ENCODE measurements at places on chromosomes 6 and 20.

GRCh38 chr6:169825558-169826225, 74.3 kb downstream of the ERMARD start:
- DNase-seq, result no peak

DNA sequence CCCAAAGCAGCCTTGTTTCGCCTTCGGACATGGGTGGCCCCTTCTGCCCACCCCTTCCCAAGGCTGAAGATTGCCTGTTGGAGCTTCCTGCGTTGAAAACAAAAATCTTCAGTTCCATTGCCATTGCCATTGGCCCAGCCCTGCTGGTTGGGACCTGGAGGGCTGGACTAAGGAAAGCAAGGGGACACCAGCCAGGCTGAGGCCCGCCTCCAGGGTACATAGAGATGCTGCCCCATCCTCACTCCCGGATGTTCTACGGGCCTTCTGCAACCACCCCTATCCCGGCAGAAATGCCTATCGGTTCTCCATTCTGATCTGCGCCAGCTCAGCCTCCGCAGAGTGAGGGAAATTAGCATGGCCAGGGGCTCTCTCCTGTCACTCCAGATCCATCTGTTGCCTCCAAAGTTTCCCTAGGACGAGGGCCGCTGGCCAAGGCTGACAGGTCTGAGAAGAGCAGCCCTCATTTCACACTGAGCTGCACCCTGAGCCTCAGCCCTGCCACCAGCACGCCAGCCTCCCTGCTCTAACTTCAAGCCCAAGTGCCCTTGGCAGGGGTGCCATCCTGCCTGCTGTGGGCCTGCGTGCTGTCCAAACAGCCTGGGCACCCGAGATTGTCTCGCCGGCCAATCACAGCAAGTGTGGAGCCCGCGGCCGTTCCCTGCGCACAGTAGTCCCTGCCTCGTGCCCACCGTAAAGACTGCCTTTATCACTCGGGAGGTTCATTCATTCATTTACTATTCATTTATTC, 13.4 kb upstream of the STX16 start:
- DNase-seq, result no peak

GRCh38 chr20:15913391-15914025, 659.7 kb downstream of the KIF16B start:
- DNase-seq, result no peak

DNA sequence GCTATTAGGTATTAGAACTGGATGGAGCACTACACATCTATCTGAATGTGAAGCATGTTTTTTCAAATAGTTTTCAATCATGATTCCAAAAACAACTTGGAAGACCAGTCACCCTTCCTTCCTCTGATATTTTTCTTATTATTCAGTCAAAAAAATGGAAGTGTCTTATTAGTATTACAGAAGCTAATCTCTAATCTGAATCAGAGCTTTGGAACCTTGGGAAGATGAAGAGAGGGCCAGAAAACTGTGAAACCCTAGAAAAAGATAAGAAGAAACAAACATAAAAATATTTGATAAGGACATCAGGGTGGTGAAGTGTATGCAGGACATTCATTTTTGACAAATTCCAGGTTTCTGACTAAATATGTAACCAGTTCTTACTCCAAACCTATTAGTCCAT, 166.3 kb upstream of the PRSS16 start:
- no peak for DNase-seq

DNA sequence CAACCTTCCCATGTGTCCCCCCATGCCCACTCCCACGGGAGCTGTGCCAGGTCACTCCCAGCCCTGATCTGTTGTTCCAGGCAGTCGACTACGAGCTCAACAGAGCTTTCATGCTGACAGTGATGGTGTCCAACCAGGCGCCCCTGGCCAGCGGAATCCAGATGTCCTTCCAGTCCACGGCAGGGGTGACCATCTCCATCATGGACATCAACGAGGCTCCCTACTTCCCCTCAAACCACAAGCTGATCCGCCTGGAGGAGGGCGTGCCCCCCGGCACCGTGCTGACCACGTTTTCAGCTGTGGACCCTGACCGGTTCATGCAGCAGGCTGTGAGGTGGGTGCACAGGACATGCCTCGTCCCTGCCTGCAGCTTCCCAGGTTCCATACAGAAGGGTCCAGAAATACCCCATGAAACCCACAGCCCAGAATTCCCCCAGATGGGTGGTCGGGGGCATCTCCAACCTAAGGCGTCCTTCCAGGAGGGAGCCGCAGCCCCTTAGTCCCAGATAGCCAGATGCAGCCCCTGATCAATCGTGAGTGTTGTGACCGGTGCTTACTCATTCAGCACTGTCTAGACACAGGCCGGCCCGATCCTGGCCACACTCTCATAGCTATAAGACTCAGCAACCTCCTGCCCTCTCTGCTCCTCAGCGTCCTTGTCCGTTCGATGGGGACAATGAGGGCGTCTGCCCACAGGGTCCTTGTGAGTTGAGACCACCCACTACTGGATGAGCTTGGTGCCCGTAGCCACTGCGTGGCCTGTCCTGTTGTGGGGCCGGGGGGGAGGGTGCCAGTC, 142.1 kb downstream of the TAF4 start:
- DNase-seq, result no peak

DNA sequence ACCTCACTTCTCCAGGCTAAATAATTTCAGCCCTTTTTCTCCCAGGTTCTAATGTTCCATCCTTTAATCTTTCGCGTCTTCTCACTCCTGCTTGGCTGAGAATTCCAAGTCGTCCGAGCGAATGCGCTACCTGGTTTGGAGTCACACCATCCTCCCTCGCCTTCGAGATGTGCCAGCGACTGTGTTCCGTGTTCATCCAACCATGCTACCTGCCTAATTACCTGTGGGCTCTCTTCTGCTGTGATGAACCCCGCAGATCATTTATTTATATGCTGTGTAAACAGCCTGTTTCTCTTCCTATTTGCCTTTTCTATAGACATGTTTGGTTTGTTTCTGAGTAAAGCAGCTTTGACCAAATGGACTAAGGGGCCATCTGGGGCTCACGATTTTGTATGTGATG, 83.5 kb upstream of the TMEM181 start:
- no peak for DNase-seq

DNA sequence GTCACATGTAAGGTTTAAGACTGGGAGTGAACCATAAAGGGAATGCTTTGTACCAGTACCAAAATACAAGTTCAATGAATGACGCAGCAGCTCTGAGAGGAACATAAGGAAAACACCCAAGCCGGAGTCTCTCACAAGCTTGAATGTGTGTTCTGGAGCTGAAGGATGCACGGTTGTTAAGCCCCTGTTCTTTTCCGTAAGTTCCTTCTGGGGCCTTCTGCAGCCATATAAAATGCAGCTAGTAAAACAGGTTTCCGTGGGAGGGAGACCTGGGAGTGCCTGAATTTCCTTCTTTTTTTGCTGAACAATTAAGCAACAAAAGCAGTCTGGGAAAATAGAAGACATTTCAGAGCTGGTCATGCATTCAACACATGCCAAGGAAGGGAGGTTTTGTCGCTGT, 73.2 kb upstream of the JAG1 start:
- no peak for DNase-seq

- DNase-seq, result peak; percentile 98
These were observed 36.1 kb upstream of the MAP7 start for GRCh38 chr6:136586295-136586694.

GRCh38 chr6:91376686-91377085, 789.8 kb upstream of the MAP3K7 start:
- no peak for DNase-seq

DNA sequence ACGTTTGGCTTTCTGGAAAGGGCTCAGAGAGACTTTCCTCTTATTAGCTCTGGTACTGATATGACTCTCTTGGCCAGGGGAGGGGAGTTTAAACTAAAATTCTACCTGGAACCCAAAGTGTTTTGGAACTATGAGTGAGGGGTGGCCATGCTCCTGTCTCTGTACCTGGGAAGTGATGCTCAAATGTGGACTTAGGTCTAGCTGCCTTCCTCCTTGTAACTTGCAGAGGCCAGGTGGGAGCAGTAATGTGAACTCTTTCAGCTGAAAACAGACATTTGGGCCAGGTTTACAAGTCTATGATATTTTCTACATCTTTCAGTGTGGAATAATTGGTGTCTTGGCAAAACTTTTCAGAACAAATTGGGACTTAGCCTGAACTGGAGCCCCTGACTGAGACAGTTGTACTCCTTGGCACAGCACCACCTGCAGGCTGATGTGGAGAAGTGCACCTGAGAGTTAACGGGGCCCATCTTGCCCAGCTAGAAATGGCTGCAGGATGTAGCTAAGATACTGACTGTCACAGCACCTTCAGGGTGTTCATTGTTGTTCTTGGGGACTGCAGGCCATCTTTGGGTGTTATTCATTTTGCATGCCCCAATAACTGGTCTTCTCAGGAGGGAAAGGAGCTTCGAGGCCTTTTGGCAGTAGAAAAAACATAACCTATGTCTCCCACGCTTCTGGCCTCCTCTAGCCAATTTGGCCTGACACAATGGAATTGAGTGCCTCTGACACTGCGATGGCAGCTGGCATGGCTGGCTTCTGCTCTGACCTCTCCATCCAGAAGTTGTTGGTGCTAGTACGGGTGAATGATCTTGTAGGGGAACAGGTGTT, 37.1 kb downstream of the CD109 start:
- DNase-seq, result peak; percentile 83

GRCh38 chr6:74867291-74867690, 338.6 kb downstream of the COL12A1 start:
- no peak for DNase-seq

DNA sequence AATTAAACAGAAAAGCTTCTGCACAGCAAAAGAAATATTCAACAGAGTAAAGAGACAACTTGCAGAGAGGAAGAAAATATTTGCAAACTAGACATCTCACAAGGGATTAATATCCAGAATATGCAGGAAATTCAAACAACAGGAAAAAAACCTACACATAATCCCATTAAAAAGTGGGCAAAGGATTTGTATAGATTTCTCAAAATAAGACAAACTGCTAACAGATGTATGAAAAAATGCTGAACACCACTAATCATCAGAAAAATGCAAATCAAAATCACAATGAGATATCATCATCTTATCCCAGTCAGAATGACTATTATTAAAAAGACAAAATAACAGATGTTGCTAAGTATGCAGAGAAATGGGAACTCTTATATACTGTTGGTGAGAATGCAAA, 129.6 kb downstream of the SYNDIG1 start:
- DNase-seq, result no peak

DNA sequence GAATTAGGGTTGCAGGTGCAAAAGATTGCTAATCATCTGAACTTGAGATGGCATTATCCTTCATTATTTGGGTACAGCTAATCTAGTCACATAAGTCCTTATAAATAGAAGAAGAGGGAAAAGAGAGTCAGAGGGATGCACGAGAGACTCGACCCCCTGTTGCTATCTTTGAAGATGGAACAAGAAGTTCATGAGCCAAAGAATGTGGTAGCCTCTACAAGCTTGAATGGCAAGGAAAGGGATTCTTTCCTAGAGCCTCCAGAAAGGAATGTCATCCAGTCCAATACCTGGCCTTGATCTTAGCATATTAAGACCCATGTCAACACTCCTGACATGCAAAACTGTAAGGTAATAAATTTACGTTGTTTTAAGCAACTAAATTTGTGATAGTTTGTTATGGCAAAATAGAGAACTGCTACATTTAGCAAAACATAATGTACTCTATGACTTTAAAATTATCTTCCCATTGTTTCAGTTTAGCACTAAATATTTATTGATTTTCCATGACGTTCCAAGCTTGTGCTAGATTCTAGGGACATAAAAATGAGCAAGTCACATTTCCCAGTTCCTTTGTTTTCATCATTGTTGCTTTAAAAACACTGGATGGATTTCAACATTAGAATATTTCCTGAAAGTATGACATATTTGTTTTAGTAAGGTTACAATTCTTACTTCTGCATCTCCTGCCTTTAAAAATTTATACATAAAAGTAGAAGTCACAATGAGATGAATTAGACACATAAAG, 12.7 kb downstream of the MANEA start:
- DNase-seq, result no peak

DNA sequence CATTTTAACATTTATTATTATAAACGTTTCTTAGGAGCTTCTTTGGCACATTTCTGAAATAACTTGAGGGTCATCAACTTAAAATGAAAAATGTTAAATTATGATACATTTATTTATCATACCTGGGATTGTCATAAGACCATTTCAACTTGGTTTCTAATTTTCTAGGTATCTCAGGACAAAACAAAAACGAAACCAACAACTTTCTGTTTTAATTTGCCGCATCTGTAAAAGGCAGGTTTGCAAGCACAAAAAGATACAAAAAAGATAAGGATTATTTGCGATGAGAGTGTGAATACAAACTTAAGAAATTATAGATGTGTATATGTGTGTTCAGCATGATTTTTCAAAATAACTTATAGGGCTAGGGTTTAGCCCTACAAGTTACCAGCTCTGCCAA, 395.0 kb upstream of the RUNX2 start:
- no peak for DNase-seq

- DNase-seq, result peak; percentile 37
These were observed 3.9 kb downstream of the CCN2 start for GRCh38 chr6:131946992-131947955.

DNA sequence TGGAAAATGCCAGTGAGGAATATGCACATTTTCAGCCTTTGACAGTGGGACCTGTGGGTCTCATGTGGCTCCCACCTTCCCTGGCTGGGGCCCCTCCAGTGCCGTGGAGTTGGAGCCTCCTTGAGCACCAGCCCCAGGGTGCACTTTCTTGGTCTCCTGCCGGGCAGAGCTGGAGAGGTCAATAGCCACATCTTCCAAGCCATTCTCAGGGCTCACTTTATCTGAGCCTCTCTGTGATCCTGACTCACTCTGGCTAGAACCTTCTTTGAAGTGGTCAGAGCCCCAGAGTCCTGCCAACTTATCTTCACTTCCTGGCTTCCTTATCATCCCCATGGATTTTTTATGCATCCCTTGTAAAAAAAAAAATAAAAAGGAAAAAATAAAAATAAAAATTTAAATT, 5.7 kb downstream of the VSX1 start:
- no peak for DNase-seq

DNA sequence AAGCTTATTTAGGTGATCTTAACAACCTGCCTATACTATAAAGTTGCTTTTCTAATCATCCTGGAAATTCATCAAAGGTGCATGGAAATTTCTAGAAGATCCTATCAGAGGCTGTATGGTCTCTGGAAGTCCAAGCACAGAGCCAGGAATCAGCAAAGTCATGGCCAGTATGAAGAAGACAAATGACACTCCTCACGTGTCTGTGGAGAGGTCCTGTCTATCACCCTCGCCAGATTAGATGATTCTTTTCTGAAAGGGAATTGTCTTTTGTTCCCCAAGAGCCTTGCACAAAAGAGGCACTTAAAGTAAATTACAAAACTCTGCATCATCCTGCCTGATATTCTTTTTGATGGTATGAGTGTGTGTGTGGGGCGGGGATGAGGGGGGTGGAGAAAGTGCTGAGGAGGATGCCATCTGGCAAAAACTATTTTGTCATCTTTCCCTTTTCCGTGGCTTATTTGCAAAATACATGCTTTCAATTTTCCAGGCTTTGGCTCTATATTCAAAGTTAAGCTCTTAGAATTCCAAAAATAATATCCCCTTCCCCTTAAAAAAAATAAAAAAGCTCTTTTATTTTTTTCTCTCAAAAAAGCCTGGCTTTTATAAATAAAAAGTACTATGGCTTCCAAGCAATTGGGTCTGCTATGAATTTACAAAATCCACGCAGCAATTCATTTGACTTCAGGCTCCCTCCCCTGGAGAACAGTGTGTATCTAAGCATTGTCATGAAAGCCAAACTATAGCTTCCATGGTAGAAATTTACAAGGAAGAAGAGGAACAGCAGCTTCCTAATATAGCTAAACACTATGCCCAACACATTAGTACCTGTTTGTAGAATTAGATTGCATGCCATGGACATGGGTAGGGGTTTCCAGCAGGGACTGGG, 185.2 kb upstream of the ARG1 start:
- DNase-seq, result peak; percentile 18

GRCh38 chr6:41704028-41704427, 31.4 kb downstream of the TFEB start:
- DNase-seq, result no peak

GRCh38 chr6:7803214-7803613, 77.3 kb downstream of the BMP6 start:
- no peak for DNase-seq

Measured in fibroblast of mammary gland (primary cell).